Activated naive CD4-positive, alpha-beta T cell treated with anti-CD3 and anti-CD28 coated beads, Interleukin-2, amount 10 ng/mL, durations not matched to agents 7 days and 5 days (primary cell): ENCODE measurements at places on chromosomes 12 and 14.

DNA sequence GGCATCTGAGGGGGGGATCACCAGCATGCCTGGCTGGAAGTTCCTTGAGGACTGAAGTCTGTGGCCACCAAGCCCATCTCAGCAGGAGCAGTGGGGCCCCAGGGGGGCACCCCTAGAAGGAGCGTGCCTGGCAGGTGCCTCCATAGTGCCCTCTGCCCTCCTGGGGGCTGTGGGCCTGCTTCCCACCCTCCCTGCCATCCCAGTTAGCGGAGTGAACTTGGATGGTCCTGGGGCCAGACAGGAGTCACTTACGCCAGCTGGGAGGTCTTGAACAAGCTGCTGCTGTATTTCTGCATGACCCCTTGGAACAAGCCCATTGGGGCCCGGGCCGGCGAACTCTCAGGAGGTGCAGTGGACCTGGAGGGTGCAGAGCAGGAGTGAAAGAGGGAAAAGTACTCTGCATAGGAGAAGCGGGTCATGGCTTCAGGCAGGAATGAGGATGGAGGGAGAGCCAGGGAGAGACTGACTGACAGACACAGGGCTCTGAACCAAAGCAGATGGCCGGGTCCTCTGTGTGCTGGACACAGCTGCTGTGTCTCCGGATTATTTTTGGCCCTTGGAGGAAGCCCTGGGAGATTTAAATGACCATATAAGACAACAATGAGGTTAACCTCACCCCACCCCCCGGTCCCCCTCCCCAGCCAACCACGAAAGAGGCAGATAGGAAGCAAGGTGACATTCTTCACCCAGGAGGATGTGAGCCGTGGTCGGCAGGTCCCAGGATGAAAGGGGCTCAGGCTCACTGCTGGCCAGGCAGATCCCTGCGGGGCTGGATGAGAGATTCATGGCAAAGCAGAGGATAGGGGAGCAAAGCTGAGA lies 19.6 kb downstream of the ASB2 start:
- H3K4me3 ChIP-seq = peak overlapping the region; percentile 58
- H3K27ac ChIP-seq = peak overlapping the region; percentile 94
- H3K4me1 ChIP-seq = peaks cover 97% of the 10 kb centered on the region
- H3K27me3 ChIP-seq = peaks cover 4% of the 10 kb centered on the region
- H3K36me3 ChIP-seq = peaks cover 52% of the 10 kb centered on the region

GRCh38 chr14:55884819-55885218 lies 233.4 kb upstream of the PELI2 start:
- no peak overlapping the region for H3K27ac ChIP-seq
- no peaks in the 10 kb centered on the region for H3K4me1 ChIP-seq
- no peak for DNase-seq

GRCh38 chr12:27539191-27539631 lies 15.2 kb downstream of the PPFIBP1 start:
- H3K36me3 ChIP-seq = peaks cover 2% of the 10 kb centered on the region
- H3K4me1 ChIP-seq = peaks cover 23% of the 10 kb centered on the region
- no peaks in the 10 kb centered on the region for H3K27me3 ChIP-seq
- DNase-seq = no peak

DNA sequence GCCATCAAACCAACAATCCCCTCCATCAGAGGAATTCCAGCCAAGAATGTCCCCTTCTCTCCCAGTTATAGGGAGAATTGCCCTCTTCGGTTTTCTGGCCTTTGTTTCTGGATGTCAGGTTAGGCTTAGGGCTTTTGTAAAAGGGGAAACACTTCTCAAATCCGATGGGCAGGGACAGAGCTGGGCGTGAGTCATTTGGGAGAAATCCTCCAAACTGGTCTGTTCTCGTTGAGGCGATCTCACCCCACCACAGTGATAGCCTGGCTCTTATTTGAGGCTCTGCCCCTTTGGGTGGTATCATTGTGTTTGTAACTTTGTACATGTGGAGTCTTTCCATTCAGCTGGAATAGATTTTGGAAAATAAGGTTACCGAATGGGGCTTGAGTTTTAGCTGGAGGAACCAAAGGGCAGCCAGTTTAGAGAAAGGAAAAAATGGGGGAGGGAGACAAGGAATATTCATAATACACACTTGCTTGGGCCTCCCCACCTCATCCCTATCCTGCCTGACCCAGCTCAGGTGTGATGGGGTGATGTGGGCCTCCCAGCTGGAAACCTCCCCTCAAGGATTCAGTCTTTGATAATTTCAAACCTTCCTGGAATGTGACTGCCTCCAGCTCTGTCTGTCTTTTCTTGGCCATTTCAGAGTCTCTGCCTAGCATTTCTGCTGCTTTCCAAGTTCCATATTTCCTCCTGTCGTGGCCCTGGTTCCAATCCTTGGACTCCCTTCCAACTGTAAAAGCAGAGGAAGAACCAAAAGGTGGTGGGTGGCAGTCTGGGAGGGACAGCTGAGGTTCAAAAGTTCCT lies 7.5 kb downstream of the HOXC4 start:
- no peak for DNase-seq
- H3K4me3 ChIP-seq = no peak overlapping the region
- no peaks in the 10 kb centered on the region for H3K4me1 ChIP-seq
- H3K27me3 ChIP-seq = peaks cover 93% of the 10 kb centered on the region

GRCh38 chr12:91204421-91204820 lies 21.8 kb upstream of the DCN start:
- no peak overlapping the region for H3K27ac ChIP-seq
- no peaks in the 10 kb centered on the region for H3K4me1 ChIP-seq
- no peak for DNase-seq
- no peaks in the 10 kb centered on the region for H3K36me3 ChIP-seq
- no peak overlapping the region for H3K4me3 ChIP-seq

DNA sequence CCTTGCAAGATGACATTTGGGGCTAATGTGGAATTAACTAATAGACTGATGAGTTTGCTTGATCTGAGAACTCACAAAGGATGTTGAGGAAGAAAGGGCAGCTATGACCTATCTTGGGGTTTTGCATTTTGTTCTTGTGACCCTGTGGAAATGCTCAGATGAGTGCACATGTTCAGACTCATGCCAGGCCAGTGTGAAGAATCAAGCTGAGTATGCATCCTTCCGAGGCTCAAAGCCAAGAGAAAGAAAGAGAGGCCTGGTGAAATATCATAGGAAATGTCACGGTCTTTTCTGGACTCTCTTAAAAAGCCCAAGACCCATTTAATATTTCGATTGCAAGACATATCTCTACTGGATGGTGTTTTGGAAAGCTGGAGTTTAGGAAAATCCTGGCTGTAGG lies 96.3 kb downstream of the CACNA1C start:
- no peak for DNase-seq
- H3K27ac ChIP-seq = no peak overlapping the region
- H3K4me3 ChIP-seq = no peak overlapping the region
- H3K4me1 ChIP-seq = no peaks in the 10 kb centered on the region
- H3K27me3 ChIP-seq = peaks cover 15% of the 10 kb centered on the region
- no peaks in the 10 kb centered on the region for H3K36me3 ChIP-seq

DNA sequence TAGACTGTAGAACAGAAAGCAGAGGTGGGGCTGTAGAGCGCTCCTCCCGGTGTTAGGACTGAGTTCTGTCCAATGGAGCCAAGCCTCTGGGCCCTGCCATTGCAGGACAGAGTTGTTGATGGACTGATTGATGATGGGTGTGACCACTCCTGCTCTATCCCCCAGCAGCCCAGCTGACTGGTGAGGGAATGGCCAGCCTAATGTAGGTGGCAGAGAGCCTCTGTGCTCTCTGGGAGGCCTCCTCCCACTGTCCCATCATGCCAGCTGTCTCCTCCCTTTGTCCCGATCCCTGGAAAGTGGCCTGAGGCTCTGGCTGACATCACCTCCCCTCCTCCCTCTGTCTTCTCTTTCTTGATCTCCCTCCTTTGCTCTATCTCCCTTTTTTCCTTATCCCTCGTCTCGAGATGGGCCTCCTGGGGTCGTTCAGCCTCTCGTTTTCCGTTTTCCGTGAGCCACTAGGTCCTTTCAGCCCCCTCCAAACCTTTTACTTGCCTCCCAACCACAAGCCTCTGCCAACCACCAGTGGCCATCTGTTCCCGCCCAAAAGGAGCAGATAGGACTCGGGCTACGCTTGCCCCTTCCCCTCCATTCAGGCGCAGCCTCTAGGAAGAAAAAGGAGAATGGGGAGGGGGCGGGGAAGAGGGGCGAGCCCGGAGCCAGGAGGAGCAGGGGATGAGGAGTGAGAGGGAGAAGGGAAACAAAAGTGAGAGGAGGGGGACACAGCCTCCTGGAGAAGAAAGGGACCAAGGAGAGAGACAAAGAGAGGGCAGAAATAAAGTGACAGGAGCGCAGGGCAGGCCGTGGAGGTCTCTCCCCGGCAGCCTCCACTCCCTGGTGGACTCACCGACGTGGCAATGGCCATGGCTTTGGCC lies 572 bp downstream of the EFS start:
- H3K4me3 ChIP-seq = no peak overlapping the region
- DNase-seq = no peak
- H3K27ac ChIP-seq = no peak overlapping the region
